ENCODE measurements at places on chromosomes 1 and 21. TPM values are rescaled to one million over a fixed set of nuclear protein-coding genes. Genes with fewer than 3 reads are reported as not detected.

Gene SCAF4
- 24.4 TPM for total RNA-seq

Gene TFF2
- not detected for total RNA-seq

Gene SAMD11
- total RNA-seq: not detected

Gene EPHB2
- total RNA-seq: 57.6 TPM

Gene LRRC8C
- 8.5 TPM for total RNA-seq

Gene DIRAS3
- 1.9 TPM for total RNA-seq

Gene DRAXIN
- total RNA-seq: 103 TPM

Gene CD101
- total RNA-seq: 4.4 TPM

Gene CFHR4
- 0.94 TPM for total RNA-seq

Gene ANGPTL3
- not detected for total RNA-seq

Gene PRR9
- not detected for total RNA-seq

Gene OR2T35
- total RNA-seq: not detected

Gene FBXO2
- 1.9 TPM for total RNA-seq

Gene HENMT1
- 17.5 TPM for total RNA-seq

Gene CACNA1S
- not detected for total RNA-seq

Gene NUF2
- 8.8 TPM for total RNA-seq

Gene ALPL
- total RNA-seq: 2.5 TPM

Gene MROH7
- 2.5 TPM for total RNA-seq

Gene OR6N1
- not detected for total RNA-seq

Gene RUNX3
- not detected for total RNA-seq

Gene PLA2G2A
- total RNA-seq: not detected

Gene EPHA8
- total RNA-seq: 1.6 TPM

Gene ZBTB8B
- 20.7 TPM for total RNA-seq

Gene NPHS2
- not detected for total RNA-seq

Gene ALX3
- total RNA-seq: not detected

Gene IQGAP3
- total RNA-seq: 5.9 TPM

Gene MRAP
- total RNA-seq: not detected

Gene DISP1
- 21.0 TPM for total RNA-seq

Gene NBL1
- total RNA-seq: 23.5 TPM

Gene SAMD13
- total RNA-seq: 3.1 TPM

Gene OR2T5
- not detected for total RNA-seq

Gene EDARADD
- 3.1 TPM for total RNA-seq

Gene C4BPA
- total RNA-seq: not detected

Gene DISP3
- 74.5 TPM for total RNA-seq

Gene FCGR3A
- 4.1 TPM for total RNA-seq

Gene SRGAP2
- 222 TPM for total RNA-seq

Gene LENEP
- 2.5 TPM for total RNA-seq

Gene SHE
- total RNA-seq: 1.3 TPM

Gene ZNF593OS
- not detected for total RNA-seq

Gene SLC6A9
- 5.9 TPM for total RNA-seq

Gene SLC2A1
- 34.4 TPM for total RNA-seq

Gene RNF186
- total RNA-seq: not detected

Gene PDE9A
- total RNA-seq: 40.4 TPM

Gene WLS
- 45.4 TPM for total RNA-seq
